ENCODE measurements at places on chromosomes 12 and 14. TPM values are rescaled to one million over a fixed set of nuclear protein-coding genes. Genes with fewer than 3 reads are reported as not detected.

Gene LRRC10
- total RNA-seq = not detected

Gene MANSC1
- 4.4 TPM for total RNA-seq

Gene GPATCH2L
- total RNA-seq = 35.5 TPM

Gene KCNC2
- not detected for total RNA-seq

Gene ESRRB
- total RNA-seq = not detected

Gene PGF
- total RNA-seq = 20.3 TPM

Gene ADAM21
- 0.07 TPM for total RNA-seq

Gene NTS
- 0.13 TPM for total RNA-seq

DNA sequence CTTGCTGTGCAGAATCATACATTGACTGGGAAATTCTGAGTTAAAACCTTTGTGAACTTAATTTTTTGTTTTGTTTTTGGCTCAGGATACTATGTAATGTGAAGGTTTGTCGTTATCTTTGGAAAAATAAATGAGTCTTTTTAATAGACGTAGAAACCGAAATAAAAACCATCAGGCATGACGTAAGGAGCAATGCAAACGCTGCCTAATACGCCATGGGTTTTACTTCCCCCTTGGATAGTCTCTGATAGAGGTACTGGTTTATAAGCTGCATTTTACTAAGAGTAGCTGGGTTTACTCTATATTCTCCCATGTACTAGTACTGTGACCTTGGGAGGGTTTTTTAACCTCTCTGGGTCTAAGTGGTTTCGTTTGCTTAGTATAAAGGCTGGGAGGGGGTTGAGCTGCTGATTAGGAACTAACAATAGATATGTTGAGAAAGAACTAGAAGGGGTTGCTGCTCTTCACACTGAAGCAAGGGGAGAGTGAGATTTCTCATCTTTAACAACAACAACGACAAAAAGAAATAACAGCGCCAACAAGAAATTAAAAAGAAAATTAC lies 66.8 kb upstream of the SLCO1C1 start:
- peak overlapping the region; percentile 37 for H3K4me3 ChIP-seq
- H3K27me3 ChIP-seq = no peaks in the 10 kb centered on the region
- peak overlapping the region; percentile 93 for H3K27ac ChIP-seq
- no peaks in the 10 kb centered on the region for H3K36me3 ChIP-seq
- H3K4me1 ChIP-seq = peaks cover 60% of the 10 kb centered on the region

- H3K36me3 ChIP-seq = no peaks in the 10 kb centered on the region
- H3K4me3 ChIP-seq = peak overlapping the region; percentile 79
- peak; percentile 12 for DNase-seq
- H3K27ac ChIP-seq = peak overlapping the region; percentile 65
- no peaks in the 10 kb centered on the region for H3K27me3 ChIP-seq
Measured at GRCh38 chr14:89617481-89618329, 200.7 kb upstream of the FOXN3 start.

- no peak for DNase-seq
- no peaks in the 10 kb centered on the region for H3K4me1 ChIP-seq
- no peaks in the 10 kb centered on the region for H3K36me3 ChIP-seq
- H3K4me3 ChIP-seq = no peak overlapping the region
- H3K27ac ChIP-seq = no peak overlapping the region
Measured at GRCh38 chr14:27553790-27554189, 956.0 kb upstream of the NOVA1 start.

- no peak overlapping the region for H3K4me3 ChIP-seq
- H3K27me3 ChIP-seq = peaks cover 3% of the 10 kb centered on the region
- no peak for DNase-seq
Measured at GRCh38 chr12:34388636-34389377, 366.5 kb downstream of the ALG10 start.

- DNase-seq = no peak
- no peaks in the 10 kb centered on the region for H3K27me3 ChIP-seq
- H3K27ac ChIP-seq = no peak overlapping the region
- no peaks in the 10 kb centered on the region for H3K36me3 ChIP-seq
- no peak overlapping the region for H3K4me3 ChIP-seq
Measured at GRCh38 chr12:14186193-14186502, 179.3 kb upstream of the ATF7IP start.

DNA sequence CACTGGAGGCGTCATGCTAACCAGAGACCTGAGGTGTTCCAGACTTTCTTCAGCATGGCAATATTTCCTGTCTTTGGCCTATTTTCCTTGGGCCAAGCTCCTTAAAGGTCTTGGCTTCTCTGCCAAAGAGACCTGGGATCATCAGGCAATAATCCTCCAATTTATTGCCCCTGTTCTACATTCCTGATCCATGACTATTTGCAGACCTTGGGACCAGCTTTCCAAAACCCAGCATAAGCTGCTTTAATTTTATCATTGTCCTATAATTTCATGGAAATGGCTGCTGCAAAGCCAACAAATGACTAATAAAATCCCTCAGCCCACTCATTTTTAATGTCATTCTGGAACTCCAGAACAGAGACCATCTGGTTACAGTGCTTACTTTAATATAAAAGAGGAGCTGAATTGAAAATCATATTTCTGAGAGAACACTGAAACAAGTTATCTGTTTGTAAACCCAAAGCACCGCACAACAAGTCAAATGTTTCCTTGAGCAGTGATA lies 166.9 kb upstream of the BTG1 start:
- H3K27ac ChIP-seq = no peak overlapping the region
- no peaks in the 10 kb centered on the region for H3K27me3 ChIP-seq
- H3K4me1 ChIP-seq = no peaks in the 10 kb centered on the region
- no peak overlapping the region for H3K4me3 ChIP-seq
- DNase-seq = no peak

- no peak overlapping the region for H3K4me3 ChIP-seq
- H3K36me3 ChIP-seq = peaks cover 15% of the 10 kb centered on the region
- H3K27me3 ChIP-seq = no peaks in the 10 kb centered on the region
- no peak for DNase-seq
Measured at GRCh38 chr12:71627438-71628002, 36.1 kb downstream of the ZFC3H1 start.

DNA sequence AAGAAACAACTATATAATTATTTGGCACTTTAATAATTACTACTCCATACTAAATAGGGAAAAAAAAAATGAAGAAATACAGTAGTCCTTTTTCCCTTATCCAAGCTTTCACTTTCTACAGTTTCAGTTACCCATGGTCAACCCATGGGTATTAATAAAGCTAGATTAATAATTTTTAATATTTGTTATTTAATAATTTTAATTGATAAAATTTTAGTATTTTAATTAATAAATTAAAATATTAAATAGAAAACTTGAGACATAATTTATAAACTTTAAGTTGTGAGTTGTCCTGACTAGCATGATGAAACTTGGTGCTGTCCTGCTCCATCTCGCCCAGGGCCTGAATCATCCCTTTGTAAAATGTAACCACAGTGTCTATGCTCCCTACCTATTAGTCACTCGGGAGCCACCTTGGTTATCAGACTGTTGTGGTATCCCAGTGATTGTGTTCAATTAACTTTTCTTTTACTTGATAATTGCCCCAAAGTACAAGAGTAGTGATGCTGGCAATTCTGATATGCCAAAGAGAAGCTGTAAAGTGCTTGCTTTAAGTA lies 71.8 kb downstream of the PAWR start:
- DNase-seq = no peak
- no peaks in the 10 kb centered on the region for H3K27me3 ChIP-seq
- H3K4me1 ChIP-seq = no peaks in the 10 kb centered on the region
- no peak overlapping the region for H3K4me3 ChIP-seq
- H3K36me3 ChIP-seq = peaks cover 27% of the 10 kb centered on the region

GRCh38 chr12:5200278-5201087 lies 156.8 kb downstream of the KCNA5 start:
- H3K27ac ChIP-seq = no peak overlapping the region
- no peak overlapping the region for H3K4me3 ChIP-seq
- peak; percentile 18 for DNase-seq
- no peaks in the 10 kb centered on the region for H3K36me3 ChIP-seq
